ENCODE measurements at places on chromosomes 3 and 15. TPM values are rescaled to one million over a fixed set of nuclear protein-coding genes. Genes with fewer than 3 reads are reported as not detected.

DNA sequence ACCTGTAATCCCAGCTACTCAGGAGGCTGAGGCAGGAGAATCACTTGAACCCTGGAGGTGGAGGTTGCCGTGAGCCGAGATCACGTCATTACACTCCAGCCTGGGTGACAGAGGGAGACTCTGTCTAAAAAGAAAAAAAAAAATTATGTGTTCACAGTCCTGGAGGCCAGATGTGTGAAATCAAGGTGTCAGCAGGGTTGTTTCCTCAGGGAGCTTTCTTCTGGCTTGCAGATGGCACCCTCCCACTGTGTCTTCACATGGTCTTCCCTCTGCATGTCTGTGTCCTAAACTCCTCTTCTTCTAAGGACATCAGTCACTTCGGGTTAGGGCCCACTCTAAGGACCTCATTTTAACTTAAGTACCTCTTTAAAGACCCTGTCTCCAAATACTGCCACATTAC, 56.1 kb upstream of the UBE2E1 start:
- peaks cover 7% of the 10 kb centered on the region for H3K27me3 ChIP-seq
- no peak overlapping the region for H3K4me3 ChIP-seq
- no peak for DNase-seq

- no peak for DNase-seq
- H3K27me3 ChIP-seq = no peaks in the 10 kb centered on the region
- no peaks in the 10 kb centered on the region for H3K4me1 ChIP-seq
- no peak overlapping the region for H3K4me3 ChIP-seq
- H3K36me3 ChIP-seq = peaks cover 1% of the 10 kb centered on the region
Measured at GRCh38 chr3:60645801-60646200, 605.5 kb downstream of the FHIT start.

SPESP1 gene
- 0.57 TPM for total RNA-seq

CHST2 gene
- 3.0 TPM for total RNA-seq

RNU6-1 gene
- not detected for total RNA-seq

- no peak for DNase-seq
- no peak overlapping the region for H3K4me3 ChIP-seq
- no peaks in the 10 kb centered on the region for H3K36me3 ChIP-seq
- no peaks in the 10 kb centered on the region for H3K27me3 ChIP-seq
- H3K4me1 ChIP-seq = no peaks in the 10 kb centered on the region
Measured at GRCh38 chr3:86958534-86958933, 32.4 kb downstream of the VGLL3 start.

USF3 gene
- 20.6 TPM for total RNA-seq

SLC22A14 gene
- total RNA-seq = 0.17 TPM

DNA sequence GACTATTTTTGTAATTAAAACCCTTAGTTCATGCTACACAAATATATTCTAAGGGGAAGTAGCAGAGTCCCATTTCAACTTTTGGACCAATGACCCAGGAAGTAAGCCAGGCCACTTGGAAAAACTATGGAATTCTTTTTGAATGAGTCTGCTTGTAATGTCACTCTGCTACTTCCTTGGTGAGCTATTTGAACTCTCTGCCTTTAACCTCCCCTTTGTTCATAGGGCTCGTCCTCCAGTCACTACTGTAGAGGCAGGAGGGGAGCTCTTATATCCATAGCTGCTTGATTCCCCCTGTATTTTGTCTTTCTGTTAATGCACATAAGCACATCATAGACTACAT, 119.6 kb downstream of the UACA start:
- no peaks in the 10 kb centered on the region for H3K36me3 ChIP-seq
- DNase-seq = no peak
- no peaks in the 10 kb centered on the region for H3K4me1 ChIP-seq
- H3K27ac ChIP-seq = no peak overlapping the region

GRCh38 chr3:26753095-26753494, 130.5 kb downstream of the LRRC3B start:
- H3K27me3 ChIP-seq = no peaks in the 10 kb centered on the region
- DNase-seq = no peak
- H3K4me1 ChIP-seq = no peaks in the 10 kb centered on the region
- no peak overlapping the region for H3K4me3 ChIP-seq

DNA sequence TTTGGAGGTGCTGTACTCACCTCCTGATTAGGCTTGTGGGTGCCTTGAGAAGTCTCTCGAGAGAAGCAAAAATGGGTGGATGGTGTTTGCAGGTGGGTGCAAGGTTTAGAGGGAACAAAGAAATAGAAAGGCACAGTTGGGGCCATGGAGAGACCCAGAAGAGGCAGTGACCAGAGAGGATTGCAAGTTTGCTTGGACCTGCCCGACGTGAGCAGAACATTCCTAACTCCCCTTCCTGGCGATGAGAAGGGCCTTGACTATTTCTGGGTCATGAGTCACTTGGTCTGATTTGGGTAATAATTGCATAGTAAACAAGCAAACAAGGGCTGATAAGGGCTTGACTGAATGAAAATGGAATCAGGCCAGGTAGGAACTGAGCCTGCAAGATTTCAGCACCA, 7.0 kb upstream of the CTSH start:
- H3K4me3 ChIP-seq = no peak overlapping the region
- no peak for DNase-seq
- no peak overlapping the region for H3K27ac ChIP-seq
- no peaks in the 10 kb centered on the region for H3K36me3 ChIP-seq
- peaks cover 10% of the 10 kb centered on the region for H3K4me1 ChIP-seq

DNA sequence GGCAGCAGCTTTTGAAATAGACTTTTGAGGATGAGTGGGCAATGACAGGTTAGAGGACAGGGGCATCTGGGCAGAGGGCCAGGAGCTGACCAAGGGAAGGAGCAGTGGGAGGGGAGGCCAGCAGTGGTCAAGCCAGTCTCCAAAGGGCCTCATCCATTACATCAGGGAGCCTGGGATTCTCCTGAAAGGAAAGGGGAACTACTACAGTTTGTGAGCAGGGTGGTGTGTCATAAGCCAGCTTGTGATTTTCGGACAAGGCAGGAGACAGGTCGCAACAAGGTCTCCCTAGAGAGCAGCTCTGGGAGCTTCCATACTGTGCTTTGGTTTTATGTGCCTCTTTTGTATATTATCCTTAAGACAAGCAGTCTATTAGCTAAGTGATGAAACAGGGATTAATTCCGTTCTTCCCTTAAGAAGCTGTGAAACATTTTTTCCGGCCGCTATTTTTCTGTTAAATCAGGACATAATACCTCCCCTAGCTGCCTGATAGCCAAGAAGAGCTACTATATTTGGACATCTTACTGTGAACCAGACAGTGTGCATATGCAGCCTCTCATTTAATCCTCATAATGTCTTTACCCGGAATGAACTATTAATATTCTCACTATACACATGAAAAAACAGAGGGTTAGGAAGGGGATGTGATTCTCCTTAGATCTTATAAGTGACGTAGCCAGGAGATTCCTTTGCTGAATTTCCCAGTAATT, 46.4 kb downstream of the C2CD4B start:
- peaks cover 12% of the 10 kb centered on the region for H3K4me1 ChIP-seq
- H3K36me3 ChIP-seq = peaks cover 3% of the 10 kb centered on the region
- DNase-seq = no peak
- H3K4me3 ChIP-seq = no peak overlapping the region
- H3K27ac ChIP-seq = peak overlapping the region; percentile 7

DNA sequence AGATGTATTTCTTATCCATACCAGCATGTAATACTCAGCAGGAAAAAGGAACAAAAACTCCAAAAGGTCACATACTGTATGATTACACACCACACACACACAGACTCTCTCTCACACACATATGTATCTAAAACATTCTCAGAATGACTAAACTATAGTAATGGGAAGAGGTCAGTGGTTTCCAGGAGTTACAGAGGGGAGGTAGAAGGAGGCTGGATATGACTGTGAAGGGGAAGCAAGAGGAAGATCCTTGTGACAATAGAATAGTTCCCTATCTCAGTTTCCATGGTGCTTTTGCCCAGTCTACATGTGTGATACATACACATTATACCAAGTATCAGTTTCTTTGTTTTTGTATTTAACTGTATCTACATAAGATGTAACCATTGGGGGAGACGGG, 190.1 kb downstream of the IL5RA start:
- no peak for DNase-seq
- peaks cover 3% of the 10 kb centered on the region for H3K27me3 ChIP-seq
- H3K36me3 ChIP-seq = no peaks in the 10 kb centered on the region

DNA sequence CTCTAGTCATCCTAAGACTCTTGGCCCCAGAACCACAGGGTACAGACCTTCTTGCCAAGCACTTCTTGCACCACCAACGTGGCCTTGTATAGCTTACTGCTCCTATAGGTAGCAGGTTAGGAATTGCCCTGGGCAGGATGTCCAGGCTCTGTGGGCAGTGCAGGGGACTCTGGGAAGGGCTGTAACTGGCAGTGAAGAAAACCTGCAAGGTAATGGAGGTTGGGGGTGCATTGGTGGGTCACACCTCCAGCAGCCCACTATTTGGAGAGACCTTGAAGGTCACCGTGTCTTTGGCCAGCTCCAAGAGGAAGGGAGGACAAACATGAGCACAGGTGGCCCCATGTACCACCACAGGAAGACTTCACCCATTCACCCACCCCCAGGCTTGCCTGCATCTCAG, 21.3 kb upstream of the XYLB start:
- H3K27ac ChIP-seq = no peak overlapping the region
- H3K27me3 ChIP-seq = peaks cover 8% of the 10 kb centered on the region
- DNase-seq = no peak
- no peaks in the 10 kb centered on the region for H3K36me3 ChIP-seq
- H3K4me3 ChIP-seq = no peak overlapping the region

STOML1 gene
- total RNA-seq = 9.4 TPM

WDR72 gene
- total RNA-seq = not detected

DNA sequence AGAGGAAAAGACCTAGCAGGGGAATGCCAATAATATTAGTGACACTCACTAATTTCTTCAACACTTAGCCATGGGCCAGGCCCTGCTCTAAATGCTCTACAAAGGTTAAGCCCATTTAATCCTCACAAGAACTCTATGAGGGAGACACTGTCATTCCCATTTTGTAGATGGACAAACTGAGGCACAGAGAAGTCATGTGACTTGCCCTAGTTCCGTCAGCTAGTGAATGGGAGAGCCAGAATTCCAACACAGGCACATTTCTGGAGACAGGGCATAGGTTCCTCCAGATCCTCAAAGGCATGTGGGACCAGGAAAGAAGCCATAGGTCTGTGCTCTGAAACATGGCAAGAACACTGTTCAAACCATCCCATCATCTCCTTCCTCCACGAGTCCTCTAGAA, 31.5 kb downstream of the LOXL1 start:
- no peaks in the 10 kb centered on the region for H3K36me3 ChIP-seq
- H3K4me1 ChIP-seq = peaks cover 24% of the 10 kb centered on the region
- H3K27me3 ChIP-seq = peaks cover 3% of the 10 kb centered on the region
- DNase-seq = no peak
- H3K27ac ChIP-seq = peak overlapping the region; percentile 42
